ENCODE measurements at places on chromosomes 16 and 17.

- no peak for DNase-seq
Measured at GRCh38 chr17:82489851-82490511, 29.6 kb upstream of the FOXK2 start.

- DNase-seq: no peak
Measured at GRCh38 chr17:59890720-59891119, 2.0 kb downstream of the TUBD1 start.

- DNase-seq: peak; percentile 55
Measured at GRCh38 chr17:19867079-19867328, 732 bp downstream of the ULK2 start.

DNA sequence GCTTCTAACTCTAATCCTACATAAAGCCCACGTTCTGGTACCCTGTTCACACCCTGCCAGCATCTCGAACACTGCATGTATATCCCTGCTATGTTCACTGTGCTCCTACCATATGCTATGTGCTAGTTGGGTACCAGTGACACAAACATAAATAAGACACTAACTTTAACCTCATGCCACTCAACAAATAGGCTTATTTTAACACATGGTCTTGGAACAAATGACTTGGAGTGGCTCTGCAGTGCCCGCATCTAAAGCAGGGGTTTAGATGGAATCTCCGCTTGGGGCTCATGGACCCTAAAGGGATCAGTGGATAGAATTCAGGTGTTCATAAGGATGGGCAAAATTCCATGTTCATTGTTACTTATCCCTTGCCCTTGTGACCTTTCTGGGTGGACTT is 175.7 kb upstream of the ZKSCAN2 start:
- DNase-seq: no peak

- DNase-seq: no peak
Measured at GRCh38 chr16:47847220-47847970, 308.4 kb downstream of the ABCC12 start.

DNA sequence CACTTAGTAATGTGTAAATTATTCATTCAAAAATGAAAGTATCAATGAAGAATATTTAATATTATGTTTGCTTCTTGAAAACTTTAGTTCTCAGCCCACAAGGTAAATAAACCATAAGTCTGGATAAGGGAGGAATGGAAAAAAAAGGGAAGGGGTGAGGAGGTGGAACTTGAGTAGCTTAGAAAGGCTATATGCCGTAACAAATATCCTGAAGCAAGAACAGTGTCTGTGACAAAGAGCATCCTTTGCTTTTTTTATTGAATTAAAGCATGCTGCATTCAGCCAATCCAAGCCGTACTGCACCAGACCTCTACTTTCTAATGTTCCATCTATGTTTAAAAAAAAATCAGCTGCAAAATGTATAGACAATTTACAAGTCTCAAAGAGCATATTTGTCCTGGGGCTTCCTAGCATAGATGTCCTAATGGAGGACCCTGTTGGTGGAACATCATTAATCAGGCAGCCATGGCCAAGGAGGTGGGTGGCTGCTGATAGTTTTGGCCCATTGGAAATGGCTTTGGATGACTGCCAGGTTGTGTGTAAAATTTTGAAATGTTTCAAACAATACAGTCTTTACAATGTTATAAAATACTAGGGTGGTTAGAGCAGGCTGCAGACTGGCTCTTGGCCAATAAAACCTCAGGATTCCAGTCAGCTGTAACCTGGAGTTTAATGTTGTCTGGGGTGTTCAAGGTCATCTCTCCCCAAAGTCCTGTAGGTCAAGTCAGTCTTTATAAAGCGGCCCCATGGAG is 895.8 kb upstream of the SOX9 start:
- DNase-seq: no peak

DNA sequence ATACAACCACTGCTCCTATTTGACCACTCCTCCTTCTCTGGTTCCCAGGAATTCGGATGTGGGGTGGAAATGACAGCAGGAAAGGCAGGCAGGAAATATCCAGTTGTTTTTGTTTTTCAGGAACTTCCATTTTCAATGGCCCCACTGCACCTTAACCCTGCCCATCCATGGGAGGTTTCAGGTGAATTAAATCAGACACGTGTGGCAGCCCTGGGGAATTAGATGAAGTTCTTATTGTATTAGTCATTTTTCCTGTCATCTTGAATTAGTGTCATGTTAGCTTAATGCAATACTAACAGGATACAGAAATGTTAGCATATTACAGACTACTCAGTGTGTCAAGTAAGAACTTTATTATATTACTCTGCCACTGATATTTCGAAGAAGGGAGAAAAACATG is 146.4 kb downstream of the CHD9NB start:
- DNase-seq: no peak

- no peak for DNase-seq
Measured at GRCh38 chr16:28491230-28491969, 474 bp downstream of the CLN3 start.

DNA sequence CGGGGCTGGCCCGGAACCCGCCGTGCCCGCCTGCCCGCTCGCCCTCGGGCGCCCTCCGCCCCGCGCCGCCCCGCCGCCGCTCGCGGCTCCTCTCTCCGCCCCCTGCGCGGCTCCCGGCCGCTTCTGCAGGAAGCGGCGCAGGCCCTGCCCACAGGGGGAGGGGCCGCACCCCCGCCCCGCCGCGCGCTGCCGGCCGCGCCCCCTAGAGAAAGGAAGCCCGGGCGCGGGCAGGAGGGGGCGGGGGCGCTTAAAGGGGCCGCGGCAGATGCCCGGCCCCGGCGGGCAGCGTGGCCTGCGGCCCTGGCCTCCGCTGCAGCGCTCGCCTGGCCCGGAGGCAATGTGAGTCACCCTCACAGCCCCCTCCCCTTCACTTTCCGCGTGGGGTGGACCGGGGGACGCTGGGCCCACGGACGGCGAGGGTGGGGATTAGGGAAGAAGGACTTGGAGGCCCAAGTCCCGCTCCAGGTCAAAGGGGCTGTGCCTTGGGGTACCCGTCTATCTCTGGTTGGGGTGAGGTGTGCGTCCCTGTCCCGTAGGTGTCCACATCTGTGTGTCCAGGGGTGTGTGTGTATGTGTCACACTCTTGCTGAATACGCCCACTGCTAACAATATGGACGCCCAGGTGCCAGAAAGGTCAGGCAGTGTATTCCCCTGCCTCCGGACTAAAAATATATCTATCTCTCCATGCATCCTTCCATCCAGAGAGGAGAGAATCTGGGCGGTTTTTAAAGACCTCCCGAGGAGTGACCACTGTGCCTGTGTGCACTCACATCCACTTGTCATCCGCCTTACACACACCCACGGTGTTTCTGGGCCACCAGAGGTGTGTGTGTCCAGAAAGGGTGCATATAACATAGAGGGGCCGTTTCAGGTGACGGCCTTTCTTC is at the start of gene GIT1:
Gene GIT1 (minus strand): TSS at position 125 of the 887 bp plus-strand sequence. CDS start 270 bp downstream, outside the sequence.
- DNase-seq: peak; percentile 77

- DNase-seq: no peak
Measured at GRCh38 chr17:36611345-36612072, 10.1 kb downstream of the MRM1 start.

DNA sequence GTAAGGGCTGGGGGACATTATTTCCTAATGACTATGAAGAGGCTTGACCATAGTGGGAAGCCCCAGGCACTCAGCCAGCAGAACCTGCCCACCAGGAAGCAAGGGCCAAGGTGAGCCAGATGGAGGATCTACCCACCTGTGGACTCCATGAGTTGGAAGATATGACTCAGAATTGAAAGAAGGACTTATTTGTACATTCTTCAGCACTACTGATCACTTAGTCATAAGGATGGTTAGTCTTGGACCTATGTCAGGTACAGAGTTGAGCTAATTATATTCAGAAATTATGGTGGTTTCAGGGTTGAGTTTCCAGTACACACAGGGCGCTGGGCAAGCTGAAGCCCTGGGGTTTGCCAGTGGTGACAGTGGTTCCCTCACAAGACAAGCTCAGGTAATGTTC is 24.0 kb upstream of the GRIN2A start:
- DNase-seq: no peak

Data from activated CD4-positive, alpha-beta T cell treated with anti-CD3 and anti-CD28 coated beads, Interleukin-2, amount 50 U/mL, for 48 hours (primary cell).